ENCODE measurements at places on chromosomes 2 and 18.

GRCh38 chr2:157837851-157838441, 38.2 kb downstream of the ACVR1 start:
- DNase-seq: no peak

GRCh38 chr18:28984731-28985130, 807.8 kb upstream of the CDH2 start:
- DNase-seq: no peak

DNA sequence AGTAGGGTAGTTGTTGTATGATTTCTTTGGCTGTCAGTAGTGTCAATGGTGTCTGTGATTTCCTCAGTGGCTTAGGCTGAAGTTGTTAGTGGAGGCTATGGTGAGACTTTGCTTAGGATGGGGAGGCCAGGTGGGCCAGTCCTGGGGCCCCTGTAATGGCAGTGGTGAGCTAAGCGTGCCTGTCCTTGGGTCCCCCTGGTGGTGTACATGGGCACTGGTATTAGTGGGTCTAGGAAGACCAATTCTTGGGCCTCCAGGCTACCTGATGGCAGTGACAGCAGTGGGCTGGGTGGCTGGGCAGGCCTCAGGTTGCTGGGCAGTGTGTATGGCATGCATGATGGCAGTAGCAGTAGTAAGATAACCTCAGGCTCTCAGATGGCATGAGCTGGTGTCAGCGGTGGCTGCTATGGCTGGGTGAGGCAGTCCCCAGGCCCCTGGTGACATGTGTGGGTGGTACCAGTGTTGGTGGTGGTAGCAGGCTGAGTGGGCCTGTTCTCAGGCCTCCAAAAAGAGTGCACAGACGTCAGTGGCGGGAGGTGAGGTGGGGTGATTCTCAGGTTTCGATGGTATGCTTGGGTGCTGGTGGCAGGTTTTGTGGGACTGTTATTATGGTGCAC, 103.2 kb downstream of the KLHL14 start:
- no peak for DNase-seq

DNA sequence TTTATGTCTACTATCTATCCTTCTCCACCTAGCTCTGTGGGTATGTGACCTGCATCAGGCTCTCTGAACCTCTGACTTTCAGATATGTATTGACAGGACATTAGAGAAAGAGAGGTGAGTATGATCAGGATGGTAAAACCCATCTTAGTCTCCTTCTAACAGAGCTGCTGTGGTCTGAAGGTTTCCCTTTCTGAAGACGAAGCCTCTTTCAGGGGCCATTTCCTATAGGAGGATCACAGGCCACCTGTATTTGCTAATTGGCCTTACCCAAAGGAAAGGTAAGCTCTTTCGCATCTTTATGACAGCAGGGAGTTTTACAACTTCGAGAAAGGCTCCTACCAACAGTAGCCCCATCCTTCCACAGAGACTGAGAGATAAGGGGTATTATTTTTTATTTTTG, 442.9 kb downstream of the KCNJ3 start:
- DNase-seq: no peak

- no peak for DNase-seq
These were observed 536.1 kb downstream of the SOX11 start for GRCh38 chr2:6228251-6228650.

DNA sequence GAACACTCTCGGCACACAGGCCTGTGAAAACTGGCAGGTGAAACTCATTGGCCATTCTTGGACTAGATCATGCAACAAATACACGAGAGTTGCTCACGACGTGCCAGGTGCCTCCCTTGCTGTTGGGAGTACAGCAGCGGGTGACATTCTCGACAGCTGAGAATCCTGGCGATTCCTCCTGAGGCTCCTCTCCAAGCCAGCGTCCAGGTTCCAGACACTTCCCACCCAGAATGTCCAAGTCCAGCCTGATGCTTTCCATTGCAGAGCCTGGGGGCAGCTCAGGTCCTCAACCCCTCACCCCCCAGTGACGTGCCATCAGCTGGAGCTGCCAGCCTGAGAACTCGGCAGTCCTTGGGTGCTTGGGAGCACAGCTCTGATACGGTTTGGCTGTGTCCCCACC, 124.2 kb downstream of the PXDN start:
- DNase-seq: no peak

GRCh38 chr2:6877402-6878304, at the start of gene RSAD2:
TSS of gene RSAD2 (plus strand) at chr2:6877777. CDS start at chr2:6877801, 24 bp downstream.
- no peak for DNase-seq

- DNase-seq: no peak
These were observed 6.3 kb downstream of the VIT start for GRCh38 chr2:36702781-36703180.

DNA sequence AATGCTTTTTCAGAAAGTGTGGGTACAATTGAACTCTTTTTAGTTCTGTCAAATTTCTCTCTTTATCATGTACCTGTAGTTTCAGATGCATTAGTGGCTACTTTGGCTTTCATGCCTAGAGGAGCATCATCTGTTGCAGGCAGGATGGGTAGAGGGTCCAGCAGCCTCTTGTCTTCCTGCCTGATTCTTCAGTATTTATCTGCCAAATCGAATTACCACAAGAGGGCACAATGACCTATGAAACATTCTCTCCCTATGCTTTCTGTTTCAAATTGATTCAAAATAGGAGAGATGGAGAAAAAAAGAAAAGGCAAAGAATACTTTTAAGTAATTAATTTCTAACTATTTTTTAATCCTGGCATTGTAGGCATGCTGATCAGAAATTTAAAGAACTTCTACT, 477.2 kb downstream of the TRIB2 start:
- DNase-seq: no peak

Data from omental fat pad (tissue), 4 donors.